CD4-positive, alpha-beta memory T cell (primary cell): ENCODE measurements at places on chromosomes 12 and 14.

DNA sequence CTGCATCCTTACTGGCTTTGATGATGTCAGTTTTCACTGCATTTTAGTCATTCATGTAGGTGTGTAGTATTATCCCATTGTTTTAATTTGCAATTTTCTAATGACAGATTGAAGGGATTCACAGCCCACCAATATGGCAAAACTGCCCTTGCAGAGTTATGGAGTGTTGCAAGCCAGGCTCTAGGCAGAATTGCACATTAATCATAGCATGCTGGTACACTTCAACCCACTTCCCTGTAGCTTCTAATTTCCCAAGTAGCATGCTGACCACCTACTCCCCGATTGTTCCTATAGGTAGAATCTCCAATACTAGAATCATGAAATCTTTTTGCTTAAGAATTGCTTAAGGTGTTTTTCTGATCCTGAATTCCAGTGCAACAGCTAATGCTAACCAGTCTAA, 5.2 kb upstream of the RNASE6 start:
- no peak for DNase-seq

DNA sequence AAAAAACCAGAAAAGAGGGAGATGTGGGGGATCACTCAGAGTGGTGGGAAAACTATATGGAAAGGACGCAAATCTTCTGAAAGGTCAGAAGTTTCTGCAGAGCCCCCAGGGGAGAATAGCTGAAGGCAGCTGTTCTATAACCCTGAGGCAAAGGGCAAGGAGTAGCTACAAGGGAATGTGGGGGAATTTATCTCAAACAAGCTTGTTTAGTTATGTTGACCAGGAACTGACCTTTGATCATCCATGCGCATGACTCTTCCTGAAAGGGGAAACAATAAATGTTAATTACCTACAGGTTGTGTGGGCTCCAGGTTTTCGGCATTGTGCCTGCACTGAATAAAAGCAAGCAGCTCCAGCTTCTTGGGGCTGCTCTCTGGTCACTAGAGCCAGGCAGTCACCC, 968.5 kb downstream of the AACS start:
- no peak for DNase-seq

- DNase-seq = no peak
Observed at GRCh38 chr12:20376984-20377383, 8.6 kb downstream of the PDE3A start.

DNA sequence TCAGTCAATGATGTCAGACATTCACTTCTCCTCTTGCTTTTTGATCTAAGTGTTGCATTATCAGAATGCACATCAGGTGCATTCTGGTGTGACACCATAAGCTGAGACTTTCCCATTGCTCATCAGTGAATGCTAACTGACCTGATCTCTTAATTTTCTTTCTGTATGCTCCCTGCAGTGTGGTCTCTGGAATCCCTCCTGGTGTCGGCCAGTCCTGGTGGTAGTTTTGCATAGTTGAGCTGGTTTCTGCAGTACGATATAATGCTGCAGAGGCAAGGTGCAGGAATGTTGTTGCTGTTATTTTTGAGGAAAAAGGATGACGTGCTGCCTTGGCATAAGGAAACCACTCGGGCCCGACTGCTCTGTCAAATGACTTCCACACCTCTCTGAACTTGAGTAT, 11.0 kb upstream of the SRP54 start:
- no peak for DNase-seq

DNA sequence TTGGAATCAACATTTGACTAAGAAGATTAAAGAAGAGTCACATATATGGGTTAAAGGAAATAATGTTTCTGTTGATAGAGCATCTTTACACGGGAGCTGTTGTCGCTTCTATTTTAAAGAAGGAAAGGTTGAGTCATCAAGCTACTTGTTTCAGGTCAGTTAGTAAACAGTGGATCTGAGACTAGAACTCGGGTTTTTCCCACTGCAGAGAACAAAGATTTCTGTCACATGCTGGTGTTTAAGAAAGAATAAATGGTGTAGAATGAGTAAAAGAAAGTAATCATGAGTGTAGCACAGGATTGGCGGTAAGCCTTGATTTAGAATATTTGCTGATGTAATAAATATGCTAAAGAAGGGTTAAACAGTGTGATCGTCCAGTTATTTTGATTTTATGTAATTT, 455.5 kb downstream of the AEBP2 start:
- no peak for DNase-seq

DNA sequence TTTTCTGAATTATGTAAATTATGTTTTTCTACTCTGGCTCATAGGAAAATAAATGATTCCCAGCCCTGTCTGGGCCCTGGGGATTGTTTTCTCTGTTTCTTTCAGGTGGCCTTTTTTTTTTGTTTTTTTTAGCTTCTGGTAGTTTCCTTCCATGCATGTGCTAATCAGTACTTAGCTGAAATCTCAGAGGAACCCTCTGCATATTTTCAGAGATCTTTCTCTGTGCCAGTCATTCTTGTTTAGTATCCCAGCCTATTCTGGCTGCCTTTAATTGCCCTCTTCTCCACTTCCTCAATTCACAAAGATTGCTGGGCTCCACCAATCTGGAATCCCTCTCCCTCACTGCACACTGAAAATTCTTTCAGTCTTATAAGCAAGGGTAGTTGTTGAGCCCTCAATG, 46.9 kb downstream of the CNOT2 start:
- no peak for DNase-seq

DNA sequence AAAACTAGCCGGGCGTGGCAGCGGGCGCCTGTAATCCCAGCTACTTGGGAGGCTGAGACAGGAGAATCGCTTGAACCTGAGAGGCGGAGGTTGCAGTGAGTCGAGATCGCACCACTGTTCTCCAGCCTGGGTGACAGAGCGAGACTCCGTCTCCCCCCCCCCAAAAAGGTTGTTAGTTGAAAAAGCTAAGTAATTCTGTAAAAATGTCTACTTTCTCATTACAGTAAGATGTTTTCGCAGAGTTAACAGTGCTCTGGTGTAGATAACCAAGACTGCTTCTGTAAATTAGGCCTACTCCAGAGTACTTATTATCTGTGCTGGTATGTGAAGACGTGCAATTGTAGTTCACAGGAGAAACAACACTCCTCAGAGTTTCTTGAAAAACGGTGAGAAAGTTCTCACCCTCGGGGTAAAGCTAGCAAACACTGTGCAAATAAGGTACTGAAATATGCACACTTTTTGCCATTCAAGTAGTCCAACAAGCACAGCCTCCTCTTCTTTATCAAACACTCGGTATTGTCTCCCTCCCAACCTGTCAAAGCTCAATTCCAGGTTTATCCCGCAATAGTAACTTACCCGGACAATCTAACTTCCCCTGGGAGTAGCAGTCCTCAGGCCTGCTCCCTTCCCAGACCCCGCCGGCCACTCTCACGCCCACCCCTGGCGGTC, 974 bp downstream of the BTBD7 start:
- no peak for DNase-seq

DNA sequence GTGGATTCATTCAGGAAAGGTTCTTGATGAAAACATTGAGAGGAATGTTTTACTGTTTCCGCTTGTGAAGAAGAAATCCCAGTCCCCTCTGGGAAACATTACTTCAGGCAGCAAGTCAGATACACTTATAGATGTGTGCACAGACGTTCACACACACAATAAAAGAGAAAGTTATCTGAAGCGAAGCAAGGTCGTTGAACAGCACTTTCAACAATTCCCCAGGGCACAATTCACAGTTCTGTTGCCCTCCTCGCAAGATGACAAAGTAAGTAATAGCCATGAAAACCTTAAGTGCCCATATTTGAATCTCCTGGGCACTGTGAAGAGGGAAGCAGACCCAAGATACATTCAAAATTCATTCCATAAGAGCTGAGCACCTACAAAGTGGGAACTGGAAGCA, 156.6 kb upstream of the CAND1 start:
- no peak for DNase-seq

DNA sequence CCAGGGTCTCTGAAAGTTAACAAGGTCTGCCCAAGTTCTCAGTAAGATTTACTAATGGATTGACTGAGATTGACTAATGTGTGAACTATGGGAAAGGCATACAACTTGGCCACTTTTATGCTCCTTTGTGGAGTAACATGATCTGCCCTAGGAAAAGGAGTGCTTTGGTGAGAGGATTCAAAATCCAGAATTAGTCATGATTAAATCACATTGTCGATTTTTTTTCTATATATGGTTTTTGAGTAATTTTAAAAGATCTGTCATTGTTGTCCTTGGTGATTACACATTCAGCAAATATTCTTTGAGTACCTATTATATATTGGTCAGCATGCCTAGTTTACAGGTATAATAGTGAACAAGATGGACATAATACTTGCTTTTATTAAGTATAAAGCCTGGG, 147.7 kb upstream of the SYT10 start:
- no peak for DNase-seq

GRCh38 chr12:93022603-93023340, 93.7 kb upstream of the EEA1 start:
- no peak for DNase-seq

- no peak for DNase-seq
Observed at GRCh38 chr12:54053003-54053750, 458 bp upstream of the HOXC4 start.
